Hypothalamus (tissue), 51 donors: ENCODE measurements at places on chromosomes 3 and 15.

DNA sequence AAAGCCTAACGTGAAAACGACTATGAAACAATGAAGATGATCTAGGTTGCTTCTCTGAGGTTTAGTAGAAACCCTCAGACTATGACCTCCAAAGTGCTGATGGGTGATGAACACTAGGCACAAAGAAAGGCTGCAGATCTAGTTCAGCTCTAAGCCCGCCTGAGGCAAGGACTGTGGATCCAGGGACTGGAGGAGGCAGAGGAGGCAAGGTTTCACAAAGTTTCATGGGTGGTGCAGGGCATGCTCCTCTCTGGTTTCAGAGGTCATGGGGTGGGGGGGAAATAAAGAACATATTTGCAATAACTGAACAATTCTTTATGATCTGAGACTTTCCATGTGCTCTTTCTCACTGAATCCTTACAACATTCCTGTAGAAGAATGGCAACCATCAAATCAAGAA lies 679.2 kb downstream of the NTRK3 start:
- no peak for DNase-seq

DNA sequence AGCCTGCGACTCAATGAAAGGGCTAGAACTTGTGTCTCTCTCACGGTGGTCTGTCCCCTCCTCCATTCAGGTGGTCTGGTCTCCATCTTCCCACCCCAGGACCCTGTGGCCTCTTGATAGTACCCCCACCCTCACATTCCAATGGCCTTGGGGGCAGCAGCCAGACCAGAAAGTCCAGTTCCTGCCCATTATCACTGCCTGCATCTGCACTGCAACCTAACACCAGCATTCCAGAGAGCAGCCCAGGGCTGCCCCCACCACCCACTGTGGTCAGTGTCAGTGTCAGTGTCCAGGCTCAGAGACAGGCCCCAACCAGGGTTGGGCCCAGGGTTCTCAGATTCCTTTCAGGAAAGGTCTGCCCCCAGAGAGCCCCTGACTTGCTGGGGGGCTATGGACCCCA lies 12.6 kb downstream of the IGDCC3 start:
- no peak for DNase-seq

DNA sequence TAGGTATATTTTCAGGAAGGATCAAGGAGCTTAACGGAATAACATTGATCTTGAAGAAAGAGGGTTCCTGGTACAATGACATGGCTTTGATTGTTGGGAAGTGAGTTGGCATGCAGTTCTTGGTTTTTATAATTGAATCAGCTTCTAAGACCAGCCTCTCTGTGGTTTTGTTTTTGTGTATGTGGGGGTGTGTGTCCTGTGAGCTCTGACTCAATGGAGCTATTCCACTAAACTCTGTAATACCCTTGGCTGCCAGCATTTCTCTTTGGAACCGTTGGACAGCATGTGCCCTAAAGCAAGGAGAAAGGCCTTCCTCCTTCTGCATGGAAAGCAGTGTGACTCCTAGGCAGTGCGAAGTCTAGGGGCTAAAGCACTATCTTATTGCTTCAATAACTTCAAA lies 124.8 kb downstream of the EDEM1 start:
- DNase-seq, result no peak

- no peak for DNase-seq
These were observed 32.3 kb upstream of the CFAP20DC start for GRCh38 chr3:59082106-59082505.

DNA sequence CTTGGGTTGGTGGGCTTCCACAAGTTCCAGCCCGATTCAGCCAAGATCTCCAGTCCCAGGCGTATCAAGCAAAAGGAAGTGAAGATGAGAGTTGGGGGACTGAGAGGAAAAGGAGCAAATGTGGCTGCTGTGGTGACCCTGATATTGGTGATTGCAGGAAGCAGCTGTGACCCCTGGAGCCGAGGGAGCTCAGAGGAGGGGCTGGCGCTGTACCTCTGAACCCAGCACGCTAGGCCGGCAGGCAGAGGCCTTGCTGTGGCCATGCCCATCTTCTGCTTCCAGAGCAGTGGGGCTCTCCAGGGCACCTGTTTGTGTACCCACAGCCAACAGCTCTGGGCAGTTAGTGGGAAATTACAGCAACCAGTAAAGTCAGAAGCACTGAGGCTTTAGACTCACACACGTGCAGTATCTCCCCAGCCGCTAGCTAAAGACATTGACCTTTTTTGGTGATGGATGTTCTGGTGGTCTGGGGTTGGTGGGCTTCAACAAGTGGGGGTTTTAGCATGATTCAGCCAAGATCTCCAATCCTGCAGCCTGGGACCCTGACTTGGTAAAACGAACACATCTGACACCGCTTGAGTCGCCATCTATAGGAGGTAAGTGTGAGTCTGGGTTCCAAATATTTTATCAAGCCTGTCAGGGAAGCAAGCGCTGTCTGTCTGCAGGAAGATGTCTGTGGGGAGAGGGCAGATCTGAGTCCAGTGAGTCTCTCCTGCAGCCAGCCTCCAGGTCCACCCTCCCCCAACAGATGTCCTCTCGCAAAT lies 33.1 kb downstream of the TM2D3 start:
- no peak for DNase-seq

- no peak for DNase-seq
These were observed 28.2 kb upstream of the USP3 start for GRCh38 chr15:63476229-63476632.

- no peak for DNase-seq
These were observed 947.3 kb downstream of the ROBO1 start for GRCh38 chr3:78820542-78820941.

GRCh38 chr15:59590027-59590426 lies 21.6 kb upstream of the GCNT3 start:
- DNase-seq, result no peak

DNA sequence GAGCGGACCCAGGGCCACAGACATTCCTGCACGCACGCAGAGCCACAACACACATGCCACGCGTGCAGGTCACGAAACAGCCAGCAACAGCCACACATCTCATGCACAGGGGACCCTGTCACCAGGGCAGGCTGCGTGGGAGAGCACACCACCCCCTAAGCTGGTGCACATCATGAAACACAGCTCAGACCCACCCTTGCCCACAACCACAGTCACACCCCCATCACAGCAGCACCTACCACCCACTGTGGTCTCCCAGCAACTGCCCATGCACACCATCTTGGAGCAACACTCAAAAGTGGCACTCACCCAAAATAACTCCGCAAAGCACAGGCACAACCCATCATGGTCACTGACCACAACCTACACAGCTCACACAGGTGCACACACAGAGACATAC lies 75.7 kb downstream of the OCA2 start:
- no peak for DNase-seq

DNA sequence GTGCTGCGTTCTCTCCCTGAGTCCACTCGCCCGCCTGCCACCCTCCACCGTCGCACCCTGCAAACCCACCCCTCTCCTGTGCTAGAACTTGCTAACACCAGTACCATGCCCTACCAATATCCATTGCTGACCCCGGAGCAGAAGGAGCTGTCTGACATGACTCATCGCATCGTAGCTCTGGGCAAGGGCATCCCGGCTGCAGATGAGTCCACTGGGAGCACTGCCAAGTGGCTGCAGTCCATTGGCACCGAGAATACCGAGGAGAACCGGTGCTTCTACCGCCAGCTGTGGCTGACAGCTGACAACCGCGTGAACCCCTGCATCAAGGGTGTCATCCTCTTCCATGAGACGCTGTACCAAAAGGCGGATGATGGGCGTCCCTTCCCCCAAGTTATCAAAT lies 4.9 kb upstream of the ALAS1 start:
- DNase-seq, result peak; percentile 63

- DNase-seq, result no peak
These were observed 445.3 kb downstream of the C3orf38 start for GRCh38 chr3:88595026-88595425.

DNA sequence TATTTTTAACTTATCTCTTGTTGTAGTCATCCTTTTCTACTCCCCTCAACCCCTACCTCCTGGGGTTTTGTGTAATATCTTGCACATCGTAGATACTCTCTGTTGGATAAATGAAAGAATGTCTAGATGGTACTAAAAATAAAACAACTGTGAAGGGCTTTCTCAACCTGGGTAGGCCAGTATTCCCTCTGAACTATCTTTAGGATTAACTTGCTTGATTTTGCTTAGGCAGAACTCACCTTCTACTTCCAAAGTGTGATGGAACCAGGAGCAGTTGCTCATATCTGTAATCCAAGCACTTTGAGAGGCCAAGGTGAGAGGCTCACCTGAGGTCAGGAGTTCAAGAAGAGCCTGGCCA lies 32.8 kb upstream of the TIPARP start:
- DNase-seq, result no peak

DNA sequence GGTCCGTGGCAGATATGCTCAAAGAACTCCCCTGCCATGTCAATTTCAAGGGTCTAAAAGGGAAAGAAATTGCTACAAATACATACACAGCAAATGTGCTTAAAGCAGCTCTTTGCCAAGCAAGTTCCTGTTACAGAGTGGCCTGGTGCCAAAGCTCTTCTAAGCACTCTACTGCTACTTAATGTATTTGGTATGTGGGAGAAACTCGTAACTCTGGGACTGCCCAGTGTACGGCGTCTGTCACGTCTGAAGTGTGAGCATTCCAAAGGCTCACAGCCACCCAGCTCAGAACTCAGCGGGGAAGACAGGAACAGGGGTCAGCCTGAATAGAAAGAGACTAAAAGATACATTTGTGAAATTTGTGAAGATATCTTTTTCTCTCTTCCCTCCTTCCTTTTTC lies 54.6 kb downstream of the RBMS3 start:
- no peak for DNase-seq

GRCh38 chr3:139225548-139225947 lies 118.3 kb upstream of the MRPS22 start:
- DNase-seq, result no peak
